HS-27A (cell line): ENCODE measurements at places on chromosomes 16 and 17.

DNA sequence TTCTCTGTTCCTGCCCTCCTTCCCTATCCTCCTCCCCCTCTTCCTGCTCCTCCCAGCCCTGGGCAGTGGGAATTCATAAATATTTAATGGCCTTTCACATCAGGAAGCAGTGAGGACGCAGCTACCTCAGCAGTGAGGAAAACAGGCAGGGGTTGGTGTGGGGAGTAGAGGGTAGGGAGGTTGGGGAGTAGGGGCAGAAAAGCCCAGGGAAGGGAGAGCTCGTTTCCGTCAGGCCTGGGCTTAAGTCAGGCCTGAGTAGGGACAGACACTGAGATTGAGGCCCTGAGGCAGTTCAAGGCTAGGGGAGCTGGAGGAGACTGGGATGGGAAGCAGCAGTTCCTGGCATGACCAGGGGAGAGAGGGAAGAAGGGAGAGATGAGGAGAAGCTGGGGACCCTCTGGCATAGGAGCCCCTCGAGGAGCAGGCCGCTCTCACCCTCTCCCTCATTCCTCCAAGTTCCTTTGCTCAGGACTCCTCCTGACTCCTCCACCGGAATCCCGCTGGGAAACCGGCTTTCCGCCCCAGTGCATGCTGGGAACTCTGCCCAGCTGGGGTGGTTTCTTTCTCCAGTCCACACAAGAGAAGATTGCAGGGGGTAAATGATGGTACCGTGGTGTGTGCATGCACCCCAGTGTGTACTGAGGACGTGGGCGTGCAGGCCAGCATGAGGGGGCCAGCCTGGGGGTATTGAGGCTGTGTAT lies 6.2 kb downstream of the SAMD14 start:
- DNase-seq, result no peak

DNA sequence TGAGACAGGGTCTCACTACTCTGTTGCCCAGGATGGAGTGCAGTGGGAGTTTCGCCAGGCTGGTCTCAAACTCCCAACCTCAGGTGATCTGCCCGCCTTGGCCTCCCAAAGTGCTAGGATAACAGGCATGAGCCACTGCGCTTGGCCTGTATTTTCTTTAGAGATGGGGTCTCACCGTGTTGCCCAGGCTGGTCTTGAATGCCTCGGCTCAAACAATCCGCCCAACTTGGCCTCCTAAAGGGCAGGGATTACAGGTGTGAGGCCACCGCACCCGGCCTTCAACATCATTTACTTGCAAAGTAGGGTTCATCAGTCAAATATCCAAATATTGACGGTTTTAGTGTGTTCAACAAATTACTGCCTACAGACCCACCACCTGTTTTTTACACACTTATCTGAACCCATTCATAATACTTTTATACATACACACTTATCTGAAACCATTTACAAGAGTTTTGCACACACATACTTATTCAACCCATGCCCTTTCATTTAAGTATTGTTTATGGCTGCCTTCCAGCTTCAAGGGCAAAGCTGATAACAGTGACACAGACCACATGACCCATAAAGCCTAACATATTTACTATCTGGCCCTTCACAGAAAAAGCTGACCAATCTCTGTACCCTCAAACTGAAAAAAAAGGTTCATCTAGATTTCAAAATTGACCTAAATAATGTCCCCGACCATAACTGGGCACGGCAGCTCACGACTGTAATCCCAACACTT lies 11.9 kb downstream of the TMEM170A start:
- DNase-seq, result no peak

- no peak for DNase-seq
These were observed 6.5 kb downstream of the TFAP4 start for GRCh38 chr16:4266372-4266771.

GRCh38 chr17:39104046-39104445 lies 47.4 kb downstream of the PLXDC1 start:
- DNase-seq, result no peak
